ENCODE measurements at places on chromosomes 7 and 10.
A peak's percentile ranks its signal among the peaks of the same experiment; 100 is the strongest.

- DNase-seq: no peak
Observed at GRCh38 chr10:11180228-11180627, 162.6 kb downstream of the CELF2 start.

GRCh38 chr10:113961182-113962031 lies 82.3 kb upstream of the ADRB1 start:
- DNase-seq: no peak

DNA sequence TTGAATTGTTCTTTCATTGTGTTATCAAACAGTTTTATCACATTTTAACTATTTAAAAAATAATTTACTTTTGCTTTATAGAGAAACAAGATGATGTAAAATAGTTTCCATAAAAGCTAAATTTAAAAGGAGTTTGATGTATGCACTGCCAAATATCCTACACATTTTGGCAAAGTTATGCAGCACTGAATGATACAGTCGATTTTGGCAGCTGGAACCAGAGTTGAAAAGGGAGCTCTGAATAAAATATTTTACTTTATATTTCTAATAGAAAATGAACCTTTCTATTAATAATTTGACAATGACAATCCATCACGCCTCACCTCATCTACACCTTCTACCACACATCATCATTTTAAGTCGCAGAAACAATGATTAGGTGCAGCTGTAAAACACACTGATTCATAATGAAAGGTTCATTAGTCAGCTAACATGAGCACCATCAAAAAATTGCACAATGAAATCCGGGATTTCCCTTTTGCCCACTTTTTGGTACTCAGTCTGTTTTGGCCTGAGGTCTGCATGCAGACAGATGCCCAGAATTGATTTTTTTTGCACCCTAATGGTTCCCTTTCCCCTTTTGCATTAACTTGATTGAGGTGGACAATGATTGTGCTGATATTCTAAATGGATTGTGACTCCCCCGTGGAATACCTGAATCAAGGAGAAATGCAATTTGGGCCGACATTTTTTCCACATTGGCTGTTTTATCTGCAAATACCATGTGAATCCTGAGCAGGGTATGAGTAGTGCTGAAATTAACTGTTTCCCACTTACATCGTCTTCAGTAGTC lies 105.8 kb downstream of the THSD7A start:
- DNase-seq: no peak

DNA sequence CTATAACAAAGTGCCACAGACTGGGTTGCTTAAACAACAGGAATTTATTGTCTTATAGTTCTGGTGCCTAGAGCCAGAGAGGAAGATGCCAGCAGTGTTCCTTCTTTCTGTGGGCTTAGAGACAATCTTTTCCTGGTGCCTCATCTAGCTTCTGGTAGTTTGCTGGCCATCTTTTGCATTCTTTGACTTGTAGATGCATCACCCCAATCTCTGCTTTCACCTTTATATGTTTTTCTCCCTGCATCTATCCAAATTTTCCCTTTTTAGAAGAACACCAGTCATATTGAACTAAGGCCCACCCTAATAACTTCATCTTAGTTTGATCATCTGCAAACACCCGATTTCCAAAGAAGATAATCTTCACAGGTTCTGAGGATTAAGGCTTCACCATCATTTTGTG lies 66.8 kb downstream of the CDK1 start:
- DNase-seq: no peak

DNA sequence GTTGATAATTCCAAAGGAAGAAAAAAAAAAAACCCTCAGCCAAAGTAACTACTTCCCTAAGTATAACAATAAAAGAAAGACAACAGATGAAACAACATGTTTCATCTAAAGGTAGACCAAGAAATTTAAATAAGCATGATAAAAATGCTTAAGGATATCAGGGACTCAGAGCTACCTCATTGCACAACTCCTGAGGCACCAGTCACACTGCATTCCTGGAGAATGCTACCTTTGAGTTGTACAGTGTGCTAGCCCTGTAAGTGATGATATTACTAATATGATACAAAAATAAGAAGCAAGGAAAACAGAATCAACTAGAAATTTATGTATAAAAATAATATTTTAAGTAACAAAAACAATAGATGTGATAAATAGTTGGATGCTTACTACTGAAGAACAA lies 29.5 kb upstream of the C7orf33 start:
- no peak for DNase-seq

DNA sequence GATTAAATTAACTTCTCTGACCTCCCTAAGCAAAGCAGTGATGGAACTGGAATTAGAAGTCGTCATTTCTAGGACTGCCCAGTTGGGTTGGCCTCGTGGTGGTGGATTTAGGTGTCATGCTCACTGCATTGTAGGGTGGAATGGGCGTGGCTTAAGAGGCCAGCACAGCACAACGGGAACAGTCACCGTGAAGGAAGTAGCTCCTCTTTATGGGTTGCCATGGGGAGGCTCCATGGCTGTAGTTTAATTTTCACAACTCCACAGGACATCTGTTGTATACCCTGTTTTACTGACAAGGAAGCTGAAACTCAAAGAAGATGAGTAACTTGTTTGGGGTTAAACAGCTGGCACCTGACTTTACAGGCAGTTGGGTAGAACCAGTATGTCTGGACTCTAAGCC lies 208.3 kb downstream of the CELF2 start:
- peak; percentile 28 for DNase-seq

DNA sequence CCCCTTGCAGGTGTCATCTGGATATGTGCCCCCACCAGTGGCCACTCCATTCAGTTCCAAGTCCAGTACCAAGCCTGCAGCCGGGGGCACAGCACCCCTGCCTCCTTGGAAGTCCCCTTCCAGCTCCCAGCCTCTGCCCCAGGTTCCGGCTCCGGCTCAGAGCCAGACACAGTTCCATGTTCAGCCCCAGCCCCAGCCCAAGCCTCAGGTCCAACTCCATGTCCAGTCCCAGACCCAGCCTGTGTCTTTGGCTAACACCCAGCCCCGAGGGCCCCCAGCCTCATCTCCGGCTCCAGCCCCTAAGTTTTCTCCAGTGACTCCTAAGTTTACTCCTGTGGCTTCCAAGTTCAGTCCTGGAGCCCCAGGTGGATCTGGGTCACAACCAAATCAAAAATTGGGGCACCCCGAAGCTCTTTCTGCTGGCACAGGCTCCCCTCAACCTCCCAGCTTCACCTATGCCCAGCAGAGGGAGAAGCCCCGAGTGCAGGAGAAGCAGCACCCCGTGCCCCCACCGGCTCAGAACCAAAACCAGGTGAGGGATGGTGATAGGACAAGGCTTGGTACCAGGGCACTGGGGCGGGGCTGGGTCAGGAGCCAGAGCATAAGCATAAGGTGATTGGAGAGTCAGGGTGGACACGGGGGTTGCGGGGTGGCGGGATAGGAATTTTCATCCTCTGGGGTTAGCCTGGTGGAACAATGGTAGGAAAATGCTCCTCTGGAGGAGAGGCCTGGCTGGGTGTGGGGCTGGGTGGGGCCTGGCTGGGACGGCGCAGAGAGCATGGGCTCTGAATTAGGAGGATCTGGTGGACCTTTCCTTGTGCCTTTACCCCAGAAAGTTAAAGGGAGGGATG lies 1.9 kb downstream of the ZYX start:
- DNase-seq: no peak

DNA sequence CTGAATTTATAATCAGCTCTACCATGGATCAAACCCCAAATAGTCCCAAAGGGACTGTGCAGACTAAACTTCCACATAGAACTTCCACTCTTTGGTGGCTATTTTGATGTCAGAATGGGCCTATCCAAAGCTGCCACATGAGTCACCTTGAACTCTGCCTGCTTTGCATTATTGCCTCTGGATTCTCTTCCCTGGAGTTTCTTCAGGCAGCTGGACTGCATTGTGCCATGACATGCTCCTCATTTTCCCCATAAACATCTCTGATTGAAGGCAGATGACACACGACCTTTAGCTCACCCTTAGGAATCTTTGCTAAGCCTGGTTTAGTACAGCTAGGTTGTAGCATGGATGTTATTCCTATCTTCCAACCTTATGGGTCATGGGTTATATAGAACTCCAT lies 251.7 kb downstream of the FZD1 start:
- DNase-seq: no peak

- DNase-seq: peak; percentile 8
Observed at GRCh38 chr7:128783143-128783861, 7.7 kb upstream of the OPN1SW start.

- peak; percentile 46 for DNase-seq
Observed at GRCh38 chr10:116183733-116184511, 89.1 kb downstream of the GFRA1 start.

DNA sequence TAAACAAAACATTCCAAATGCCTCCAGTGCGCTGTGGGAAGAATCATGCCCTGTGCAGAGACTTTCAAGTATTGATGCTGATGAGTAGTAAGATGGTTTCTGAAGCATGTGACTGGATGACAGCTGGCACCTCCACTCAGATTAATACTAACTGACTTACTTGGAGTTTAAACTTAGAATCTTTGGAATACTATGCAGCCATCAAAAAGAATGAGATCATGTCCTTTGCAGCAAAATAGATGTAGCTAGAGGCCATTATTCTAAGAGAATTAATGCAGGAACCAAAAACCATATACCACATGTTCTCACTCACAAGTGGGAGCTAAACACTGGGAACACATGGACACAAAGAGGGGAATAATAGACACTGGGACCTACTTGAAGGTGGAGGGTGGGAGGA lies 73.8 kb upstream of the CHCHD3 start:
- DNase-seq: no peak

- peak; percentile 97 for DNase-seq
Observed at GRCh38 chr7:37832194-37832593, 16.2 kb upstream of the NME8 start.

- DNase-seq: no peak
Observed at GRCh38 chr10:137606-138005, 2.4 kb downstream of the ZMYND11 start.

DNA sequence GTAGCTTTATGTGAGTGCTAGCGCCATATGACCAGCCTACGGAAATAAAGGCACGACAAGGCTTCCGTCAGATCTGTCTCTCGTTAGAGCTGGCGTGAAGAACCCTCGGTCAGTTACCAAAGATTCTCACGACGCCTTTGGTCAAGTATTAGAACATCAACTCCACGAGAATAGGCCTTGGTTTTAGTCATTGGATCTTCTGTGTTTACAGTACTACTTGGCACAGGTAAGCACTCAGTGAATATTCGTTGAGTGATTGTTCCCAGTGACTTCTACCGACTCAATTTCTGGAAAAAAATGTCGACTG lies 316 bp downstream of the RBM48 start:
- DNase-seq: no peak

- DNase-seq: no peak
Observed at GRCh38 chr7:105133986-105134655, 120.1 kb downstream of the KMT2E start.

DNA sequence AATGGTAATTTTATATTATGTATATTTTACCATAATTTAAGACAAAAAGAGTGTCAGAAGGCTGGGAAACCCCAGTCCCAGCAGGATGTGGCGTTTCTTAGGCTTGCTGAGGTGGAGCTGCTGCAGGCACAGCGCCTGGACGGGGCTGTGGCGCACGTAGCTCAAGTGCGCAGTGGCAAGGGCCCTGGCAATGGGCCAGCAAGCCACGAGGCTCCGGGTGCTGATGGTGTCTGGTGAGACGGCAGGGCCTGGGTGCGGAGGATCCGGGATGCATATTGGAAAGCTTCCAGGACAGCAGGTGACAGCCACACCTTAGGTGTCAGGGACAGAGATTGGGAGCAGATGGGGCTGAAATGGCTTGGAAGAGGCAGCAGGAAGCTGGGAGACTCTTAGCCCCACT lies 37.2 kb downstream of the CLEC2L start:
- DNase-seq: peak; percentile 95

DNA sequence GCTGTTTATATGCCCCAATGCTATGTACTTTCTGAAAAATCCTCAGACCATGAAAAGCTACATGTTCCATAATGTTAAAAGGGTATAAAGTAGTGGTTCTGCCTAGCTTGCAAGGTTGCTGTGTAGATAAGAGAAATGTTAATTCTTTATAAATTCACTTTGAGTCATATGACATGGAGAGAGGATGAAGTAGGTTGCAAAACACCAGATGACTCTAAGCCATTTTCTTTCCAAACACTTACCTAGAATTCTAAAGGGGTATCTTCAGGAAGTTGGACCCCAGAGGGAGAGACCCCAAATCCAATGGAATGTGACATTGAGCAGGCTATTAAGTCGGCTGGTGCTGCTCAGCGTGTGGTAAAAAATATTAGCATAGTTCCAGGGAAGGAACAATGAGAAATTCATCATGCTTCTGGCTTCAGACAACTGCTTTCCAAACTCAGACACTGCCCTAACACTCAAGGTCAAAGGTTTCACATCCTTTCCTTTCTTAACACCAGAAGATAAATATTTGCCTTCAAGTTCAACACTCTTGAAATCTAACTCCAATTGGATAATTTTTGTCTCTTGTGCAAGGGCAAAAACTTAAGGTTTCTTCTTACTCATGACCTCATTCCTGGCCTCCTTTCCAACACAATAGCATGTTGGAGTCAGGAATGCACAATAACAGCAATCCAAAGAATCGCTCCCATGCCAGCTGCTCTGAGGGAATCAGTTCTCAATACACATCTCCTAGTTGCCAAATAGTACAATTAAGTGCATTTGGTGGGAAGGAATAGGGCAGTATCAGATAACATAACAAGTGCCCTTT lies 100.7 kb upstream of the AFAP1L2 start:
- no peak for DNase-seq

DNA sequence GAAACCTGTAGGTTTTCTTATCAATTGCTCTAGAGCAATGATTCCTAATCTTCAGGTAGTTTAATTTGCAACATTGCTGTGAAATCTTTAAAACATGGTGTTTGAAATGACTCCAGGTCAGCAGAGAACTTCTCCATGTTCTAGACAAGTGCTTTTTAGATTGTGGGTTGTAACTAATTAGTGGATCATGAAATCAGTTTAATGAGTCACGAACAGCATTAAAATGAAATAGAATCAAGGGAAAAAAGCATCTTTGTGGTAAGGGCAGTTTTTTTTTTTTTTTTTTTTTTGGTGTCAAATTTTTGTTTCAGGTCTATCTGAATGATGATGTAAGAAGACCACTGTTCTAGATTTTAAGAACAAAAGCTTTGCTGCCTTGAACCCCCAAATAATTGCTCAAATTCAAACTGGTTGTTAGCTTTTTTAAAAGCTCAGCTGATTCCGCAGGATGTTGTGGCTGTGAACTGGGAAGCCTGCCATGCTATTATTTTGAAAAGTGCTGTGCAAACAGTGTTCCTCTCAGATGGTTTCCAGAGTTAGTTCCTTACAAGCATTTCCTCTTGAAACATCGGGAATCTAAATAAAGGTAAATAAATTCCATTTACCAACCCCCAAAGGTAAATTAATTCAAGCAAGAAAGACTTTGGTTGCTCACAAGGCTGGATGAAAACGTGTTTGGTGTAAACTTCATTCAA lies 13.1 kb upstream of the PDK4 start:
- DNase-seq: no peak

- DNase-seq: no peak
Observed at GRCh38 chr7:142833174-142834048, 21.5 kb upstream of the EPHB6 start.

- DNase-seq: no peak
Observed at GRCh38 chr10:68139448-68140272, 30.4 kb downstream of the MYPN start.

- no peak for DNase-seq
Observed at GRCh38 chr10:103895411-103896186, 22.4 kb downstream of the STN1 start.

GRCh38 chr10:75143353-75143752 lies 31.9 kb downstream of the SAMD8 start:
- DNase-seq: no peak
